Activated CD4-positive, CD25-positive, alpha-beta regulatory T cell treated with anti-CD3 and anti-CD28 coated beads, Interleukin-2, amount 50 U/mL, for 72 hours (primary cell): ENCODE measurements at places on chromosomes 11 and 22.
A peak's percentile ranks its signal among the peaks of the same experiment; 100 is the strongest.

GRCh38 chr11:85316967-85317366 lies 310.2 kb downstream of the DLG2 start:
- no peak for DNase-seq

- no peak for DNase-seq
Observed at GRCh38 chr11:121112498-121113455, 11.7 kb downstream of the TECTA start.

DNA sequence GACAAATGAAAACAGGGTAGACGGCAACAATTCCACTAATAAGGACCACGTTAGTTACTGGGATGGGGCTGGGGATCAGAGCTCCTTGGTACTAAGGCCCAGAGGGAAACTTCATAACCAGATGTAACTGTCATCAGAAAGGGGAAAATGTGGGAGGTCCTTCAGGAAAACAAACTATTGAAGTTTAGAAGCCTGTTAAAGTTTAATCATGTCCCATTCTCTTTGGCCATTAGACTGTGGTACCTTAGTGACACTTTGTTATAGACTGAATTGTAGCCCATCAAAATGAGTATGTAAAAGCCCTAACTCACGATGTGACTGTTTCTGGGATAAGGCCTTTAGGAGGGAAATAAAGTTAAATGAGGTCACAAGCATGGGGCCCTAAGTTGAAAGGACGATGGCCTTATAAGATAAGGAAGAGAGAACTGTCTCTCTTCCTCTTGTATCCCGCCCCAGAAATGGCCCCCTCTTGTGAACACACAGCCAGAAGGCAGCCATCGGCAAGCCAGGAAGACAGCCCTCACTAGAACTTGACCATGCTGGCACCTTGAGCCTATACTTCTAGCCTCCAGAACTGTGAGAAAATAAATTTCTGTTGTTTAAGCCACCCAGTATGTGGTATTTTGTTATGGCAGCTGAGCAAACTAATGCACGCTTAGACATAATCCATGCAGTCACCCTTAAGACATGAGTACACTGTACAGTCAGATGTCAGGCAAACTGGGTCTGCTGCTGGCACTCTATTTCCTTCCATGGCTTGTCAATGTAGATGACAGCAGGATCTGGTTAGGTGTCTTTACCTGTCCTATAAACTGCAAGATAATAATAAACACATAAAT lies 26.9 kb upstream of the USP47 start:
- DNase-seq = no peak

- no peak for DNase-seq
Observed at GRCh38 chr11:68039526-68040086, 781 bp downstream of the TCIRG1 start.

GRCh38 chr11:86537541-86538222 lies 134.7 kb downstream of the ME3 start:
- DNase-seq = no peak

- peak; percentile 59 for DNase-seq
Observed at GRCh38 chr11:18721561-18722292, 4.3 kb downstream of the IGSF22 start.

DNA sequence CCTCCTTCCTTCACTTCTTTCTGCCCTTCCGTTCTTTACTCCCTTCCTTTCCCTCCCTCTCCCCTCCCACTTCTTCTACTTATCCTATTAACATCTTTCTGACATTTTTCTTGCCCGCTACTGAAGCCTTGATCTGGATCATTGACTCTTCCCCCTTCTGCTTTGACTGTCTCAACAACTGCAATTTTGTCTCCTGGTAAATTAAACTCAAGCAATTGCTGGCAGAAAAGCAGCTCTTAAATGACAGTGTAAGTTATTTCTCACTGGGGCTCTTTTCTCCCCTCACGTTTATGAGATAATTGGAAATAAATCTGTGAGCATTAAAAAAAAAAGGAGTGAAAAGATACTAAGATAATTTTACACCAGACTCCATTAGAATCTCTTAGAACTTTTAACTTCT lies 120.0 kb downstream of the SLC17A6 start:
- no peak for DNase-seq

DNA sequence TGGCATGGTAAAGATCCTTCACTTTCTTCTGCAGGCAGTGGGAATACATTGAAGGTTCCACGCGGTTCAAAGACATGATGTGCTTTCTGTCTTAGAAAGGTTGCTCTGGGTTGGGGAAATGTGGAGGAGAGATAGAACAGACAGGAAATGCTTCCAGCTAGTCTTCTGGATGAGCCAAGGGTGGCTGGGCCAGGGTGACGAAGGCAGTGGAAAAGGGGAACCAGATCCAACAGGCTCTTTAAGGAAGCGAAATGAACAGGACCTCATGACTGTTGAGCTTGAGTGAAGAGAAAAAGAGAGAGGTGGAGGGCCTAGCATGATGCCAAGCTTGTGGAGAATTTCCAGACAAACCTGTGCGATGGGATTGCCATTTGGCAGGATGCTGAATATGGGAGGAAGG lies 56.4 kb upstream of the LMO1 start:
- no peak for DNase-seq

- no peak for DNase-seq
Observed at GRCh38 chr11:62647609-62648005, 1.2 kb upstream of the GANAB start.

- no peak for DNase-seq
Observed at GRCh38 chr11:71458146-71459070, 5.4 kb downstream of the NADSYN1 start.

GRCh38 chr11:120352405-120352804 lies 16.2 kb downstream of the ARHGEF12 start:
- no peak for DNase-seq

GRCh38 chr22:22974795-22975580 lies 87.4 kb downstream of the IGLL5 start:
- no peak for DNase-seq

- no peak for DNase-seq
Observed at GRCh38 chr11:56916162-56916561, 72.6 kb upstream of the OR5AK2 start.

DNA sequence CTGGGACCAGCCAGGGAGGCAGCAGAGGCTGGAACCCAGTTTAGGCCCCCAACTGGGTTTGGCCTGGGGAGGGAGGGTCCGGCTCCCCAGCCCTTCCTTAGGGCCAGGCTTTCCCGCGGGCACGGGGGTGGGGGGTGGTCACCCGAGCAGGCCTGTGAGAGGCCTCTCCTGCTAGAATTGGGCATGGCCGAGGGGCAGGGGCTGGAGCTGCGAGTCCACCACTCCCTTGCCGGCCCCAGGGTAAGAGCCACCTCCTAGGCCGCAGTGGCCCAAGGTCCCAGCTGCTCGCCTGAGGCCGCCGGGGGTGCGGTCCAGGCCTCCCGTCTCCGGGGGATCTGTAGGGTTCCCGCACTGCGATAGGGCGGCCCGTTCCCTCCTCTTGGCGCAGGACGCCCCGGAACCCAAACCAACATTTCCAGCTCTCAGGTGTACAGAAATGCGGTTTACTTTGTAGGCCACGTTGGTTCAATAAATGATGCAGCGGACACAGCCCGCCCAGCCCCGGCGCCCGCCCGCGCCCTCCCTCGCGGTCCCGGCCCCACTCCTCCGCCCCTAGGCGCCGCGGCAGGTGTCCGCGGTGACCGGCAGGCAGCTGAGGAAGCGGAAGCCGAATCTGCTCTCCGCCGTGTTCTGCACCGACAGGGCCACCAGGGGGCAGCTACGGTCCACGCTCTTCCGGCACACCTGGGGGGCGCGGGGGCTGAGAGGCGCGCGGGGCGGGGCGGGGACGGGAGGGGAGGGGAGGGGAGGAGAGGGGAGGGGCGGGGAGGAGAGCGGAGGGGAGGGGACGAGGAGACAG lies 5.9 kb downstream of the LMNTD2 start:
- peak; percentile 74 for DNase-seq

- DNase-seq = no peak
Observed at GRCh38 chr11:132220474-132220873, 850.1 kb downstream of the NTM start.

DNA sequence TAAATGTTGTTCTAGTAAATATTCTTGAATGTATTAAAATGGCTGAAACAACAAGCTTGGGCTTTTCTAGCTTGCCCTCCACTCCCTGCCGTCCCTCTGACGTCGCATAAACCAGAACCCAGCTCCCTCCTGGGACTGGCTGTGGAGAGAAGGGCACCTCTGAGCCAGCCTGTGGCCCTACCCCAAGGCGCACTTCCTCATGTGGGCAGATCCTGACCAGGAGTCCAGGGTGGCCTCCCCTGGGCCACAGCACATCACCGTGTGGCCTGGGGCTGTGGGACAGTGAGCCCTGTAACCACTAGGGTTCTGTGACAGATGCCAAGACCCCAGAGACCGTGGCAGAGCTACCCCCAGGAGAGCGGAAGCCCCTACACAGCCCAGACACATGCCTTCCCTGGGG lies 10.2 kb upstream of the ADORA2A start:
- no peak for DNase-seq

GRCh38 chr11:107184986-107185385 lies 166.7 kb upstream of the GUCY1A2 start:
- DNase-seq = no peak

DNA sequence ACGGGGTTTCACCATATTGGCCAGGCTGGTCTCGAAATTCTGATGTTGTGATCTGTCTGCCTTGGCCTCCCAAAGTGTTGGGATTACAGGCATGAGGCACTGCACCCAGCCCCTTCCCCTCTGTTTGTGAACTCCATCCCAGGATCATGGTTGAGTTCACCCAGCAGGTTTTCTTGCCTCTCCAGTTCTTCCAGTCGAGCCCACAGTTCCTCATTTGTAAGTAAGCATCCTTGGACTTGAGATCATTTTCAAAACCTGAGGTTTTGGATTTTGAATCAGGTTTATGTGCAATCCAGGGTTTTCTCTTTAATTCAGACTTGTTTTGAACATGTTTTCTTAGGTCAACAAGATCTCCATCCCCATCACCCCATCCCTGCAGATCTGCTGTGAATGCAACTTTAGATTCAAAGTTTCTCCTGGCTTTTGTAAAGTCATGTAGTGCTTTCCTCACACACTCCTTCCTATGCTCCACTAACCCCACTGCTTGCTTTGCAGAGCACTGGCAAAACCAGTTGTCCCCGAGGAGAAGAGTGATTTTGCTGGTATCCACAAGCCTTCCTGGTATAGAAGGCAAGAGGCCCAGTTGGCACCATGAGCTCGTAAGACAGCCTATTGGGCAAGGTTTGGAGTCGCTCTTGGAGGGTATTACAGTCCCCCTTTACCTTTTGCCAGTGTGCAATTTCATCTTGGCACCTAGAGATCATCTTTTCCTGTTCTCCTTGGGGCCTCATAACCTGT lies 14.7 kb upstream of the VPREB1 start:
- DNase-seq = no peak

GRCh38 chr11:122656631-122657101 lies 1.1 kb downstream of the UBASH3B start:
- peak; percentile 47 for DNase-seq

DNA sequence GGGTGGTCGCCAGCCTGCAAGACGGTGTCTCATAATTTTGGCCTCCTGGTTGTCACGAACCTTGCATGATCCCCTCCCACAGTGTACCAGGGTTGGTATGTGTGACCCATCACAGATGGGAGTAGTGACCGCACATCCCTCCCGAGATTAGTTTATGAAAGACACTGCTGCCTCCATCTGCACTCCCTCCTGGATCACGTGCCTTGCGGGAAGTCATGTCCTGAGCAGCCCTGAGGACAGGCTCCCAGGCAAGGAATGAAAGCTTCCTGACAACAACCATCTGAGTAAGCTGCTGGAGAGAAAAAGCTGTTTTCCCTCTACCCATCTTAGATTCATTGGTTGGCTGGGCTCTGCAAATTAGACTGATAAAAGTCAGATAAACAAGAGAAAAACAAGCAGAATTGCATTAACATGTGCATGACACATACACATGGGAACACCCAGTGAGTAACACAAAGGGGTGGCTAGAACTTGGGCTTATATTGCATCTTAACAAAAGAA lies 14.4 kb upstream of the PAMR1 start:
- DNase-seq = no peak

DNA sequence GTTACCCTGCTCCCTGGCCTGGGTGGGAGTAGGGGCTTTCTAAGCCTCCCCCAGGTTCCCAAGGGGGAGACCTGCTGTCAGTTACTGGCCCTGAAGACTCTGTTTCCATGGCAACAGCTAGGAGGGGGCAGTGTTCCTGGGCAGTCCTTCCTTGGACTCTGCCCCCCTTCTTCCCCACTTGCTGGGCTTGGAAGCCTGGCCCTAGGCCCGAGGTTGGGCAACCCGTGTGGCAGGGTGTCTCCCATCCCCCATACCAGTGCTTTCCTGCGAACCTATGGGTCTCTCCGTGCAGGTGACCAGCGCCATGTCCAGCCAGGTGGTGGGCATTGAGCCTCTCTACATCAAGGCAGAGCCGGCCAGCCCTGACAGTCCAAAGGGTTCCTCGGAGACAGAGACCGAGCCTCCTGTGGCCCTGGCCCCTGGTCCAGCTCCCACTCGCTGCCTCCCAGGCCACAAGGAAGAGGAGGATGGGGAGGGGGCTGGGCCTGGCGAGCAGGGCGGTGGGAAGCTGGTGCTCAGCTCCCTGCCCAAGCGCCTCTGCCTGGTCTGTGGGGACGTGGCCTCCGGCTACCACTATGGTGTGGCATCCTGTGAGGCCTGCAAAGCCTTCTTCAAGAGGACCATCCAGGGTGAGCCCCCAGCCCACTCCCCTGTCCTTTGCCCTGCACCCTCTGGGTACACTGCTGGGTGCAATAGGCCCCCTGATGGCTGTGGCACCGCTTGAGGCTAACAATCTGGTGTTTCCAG lies 1.7 kb downstream of the ESRRA start:
- no peak for DNase-seq

DNA sequence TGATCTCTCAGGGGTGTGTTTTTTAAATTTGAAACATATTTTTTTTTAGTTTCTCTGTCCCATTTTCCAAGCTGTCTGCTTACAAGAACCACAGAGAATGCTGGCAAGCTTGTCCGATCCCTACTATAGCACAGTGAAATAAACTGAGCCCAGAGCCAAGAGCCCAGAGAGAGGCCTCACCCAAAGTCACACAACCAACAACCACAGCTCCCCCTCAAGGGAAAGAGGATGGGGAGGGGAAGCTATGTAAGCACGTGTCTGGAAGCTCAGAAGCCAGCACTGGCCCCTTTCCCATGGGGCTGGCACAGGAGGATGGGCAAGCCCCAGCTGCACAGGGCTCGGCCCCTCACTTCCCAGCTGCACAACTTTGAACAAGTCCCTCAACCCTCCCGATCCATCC lies 3.2 kb upstream of the SART1 start:
- DNase-seq = no peak

DNA sequence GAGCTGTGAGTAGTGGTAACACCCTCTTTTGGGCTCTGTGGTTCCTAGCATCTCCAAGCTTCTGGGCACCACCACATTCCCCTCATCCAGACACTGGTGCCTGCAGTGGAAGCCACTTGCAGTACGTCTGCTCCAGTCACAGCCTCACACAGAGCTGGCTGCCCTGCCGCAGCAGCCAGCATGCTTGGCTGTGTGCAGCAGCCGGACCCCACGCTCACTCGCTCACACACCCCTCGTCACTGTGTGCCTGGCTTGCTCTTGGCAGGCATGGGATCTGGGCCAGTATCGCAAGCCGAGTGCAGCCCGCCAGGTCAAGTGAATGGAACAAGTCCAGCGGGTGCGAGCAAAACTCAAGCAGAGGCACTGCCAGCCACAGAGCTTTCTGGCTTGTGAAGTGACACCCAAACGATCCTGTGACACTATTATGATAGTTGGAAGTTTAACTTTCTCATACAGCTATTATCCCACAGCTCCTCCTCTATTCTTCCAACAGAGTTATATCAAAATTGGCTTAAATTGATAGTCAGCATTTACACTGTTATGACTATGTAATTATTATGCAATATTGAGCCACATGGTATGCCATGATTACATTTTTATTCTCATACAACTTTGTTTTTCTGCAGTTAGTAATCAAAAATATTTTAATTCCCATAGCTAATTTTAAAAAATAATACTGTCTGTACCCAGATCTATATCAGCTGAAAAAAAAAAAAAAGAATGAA lies 89.0 kb downstream of the CCDC73 start:
- no peak for DNase-seq
